Hematopoietic multipotent progenitor cell treated with erythropoietin and hydrocortisone succinate and interleukin-3 and kit ligand, for 4 days (in vitro differentiated cells): ENCODE measurements at places on chromosomes 6 and 20.

- no peak for DNase-seq
Measured at GRCh38 chr6:138307816-138308730, 69.6 kb upstream of the SMIM28 start.

GRCh38 chr20:24763386-24764026 is 185.6 kb upstream of the CST7 start:
- no peak for DNase-seq

DNA sequence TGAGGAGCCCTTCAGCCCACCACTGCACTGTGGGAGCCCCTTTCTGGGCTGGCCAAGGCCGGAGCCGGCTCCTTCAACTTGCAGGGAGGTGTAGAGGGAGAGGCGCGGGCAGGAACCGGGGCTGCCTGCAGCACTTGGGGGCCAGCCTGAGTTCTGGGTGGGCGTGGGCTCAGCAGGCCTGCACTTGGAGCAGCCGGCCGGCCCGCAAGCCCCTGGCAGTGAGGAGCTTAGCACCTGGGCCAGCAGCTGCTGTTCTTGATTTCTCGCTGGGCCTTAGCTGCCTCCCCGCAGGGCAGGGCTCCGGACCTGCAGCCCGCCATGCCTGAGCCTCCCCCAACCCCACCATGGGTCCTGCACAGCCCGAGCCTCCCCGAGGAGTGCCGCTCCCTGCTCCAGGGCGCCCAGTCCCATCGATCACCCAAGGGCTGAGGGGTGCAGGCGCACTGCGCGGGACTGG is 101.7 kb upstream of the ADGRB3 start:
- no peak for DNase-seq

DNA sequence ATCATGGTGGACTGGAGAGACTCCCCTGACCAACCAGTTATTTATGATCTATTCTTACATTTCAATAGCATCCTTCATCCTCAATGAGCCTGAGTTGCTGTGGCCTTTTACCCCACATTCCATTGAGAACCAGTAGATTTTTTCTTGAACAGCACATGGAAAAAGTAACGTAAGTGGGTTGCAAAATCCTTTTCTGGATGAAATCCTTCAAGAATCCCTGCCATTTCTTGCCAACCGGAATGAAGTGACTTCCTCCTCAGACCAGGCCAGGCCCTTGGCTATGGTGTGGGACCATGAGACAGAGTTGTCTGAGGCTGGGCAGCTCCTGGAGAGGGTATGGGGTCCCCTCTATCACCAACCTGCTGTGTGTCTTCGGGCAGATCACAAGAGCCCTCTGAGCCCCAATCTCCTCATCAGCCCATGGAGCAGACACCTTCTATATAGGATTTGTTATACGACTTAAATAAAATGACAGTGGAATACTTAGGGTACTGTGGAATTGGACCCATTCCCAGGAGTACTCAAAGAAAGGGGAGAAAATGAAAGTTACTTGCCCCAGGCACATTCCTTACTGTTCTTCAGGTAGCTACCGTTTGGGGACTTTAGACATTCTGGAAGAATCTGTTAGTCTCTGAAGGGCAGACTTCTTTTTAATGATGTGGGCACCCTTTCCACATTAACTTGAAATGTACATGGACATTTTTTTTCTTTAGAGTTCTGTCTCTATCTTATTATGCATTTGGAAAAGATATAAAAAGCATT is 10.9 kb downstream of the EYA2 start:
- DNase-seq, result no peak

GRCh38 chr6:7204726-7205125 is 97.0 kb downstream of the RREB1 start:
- no peak for DNase-seq

- no peak for DNase-seq
Measured at GRCh38 chr6:151024597-151024996, 159.1 kb downstream of the MTHFD1L start.

DNA sequence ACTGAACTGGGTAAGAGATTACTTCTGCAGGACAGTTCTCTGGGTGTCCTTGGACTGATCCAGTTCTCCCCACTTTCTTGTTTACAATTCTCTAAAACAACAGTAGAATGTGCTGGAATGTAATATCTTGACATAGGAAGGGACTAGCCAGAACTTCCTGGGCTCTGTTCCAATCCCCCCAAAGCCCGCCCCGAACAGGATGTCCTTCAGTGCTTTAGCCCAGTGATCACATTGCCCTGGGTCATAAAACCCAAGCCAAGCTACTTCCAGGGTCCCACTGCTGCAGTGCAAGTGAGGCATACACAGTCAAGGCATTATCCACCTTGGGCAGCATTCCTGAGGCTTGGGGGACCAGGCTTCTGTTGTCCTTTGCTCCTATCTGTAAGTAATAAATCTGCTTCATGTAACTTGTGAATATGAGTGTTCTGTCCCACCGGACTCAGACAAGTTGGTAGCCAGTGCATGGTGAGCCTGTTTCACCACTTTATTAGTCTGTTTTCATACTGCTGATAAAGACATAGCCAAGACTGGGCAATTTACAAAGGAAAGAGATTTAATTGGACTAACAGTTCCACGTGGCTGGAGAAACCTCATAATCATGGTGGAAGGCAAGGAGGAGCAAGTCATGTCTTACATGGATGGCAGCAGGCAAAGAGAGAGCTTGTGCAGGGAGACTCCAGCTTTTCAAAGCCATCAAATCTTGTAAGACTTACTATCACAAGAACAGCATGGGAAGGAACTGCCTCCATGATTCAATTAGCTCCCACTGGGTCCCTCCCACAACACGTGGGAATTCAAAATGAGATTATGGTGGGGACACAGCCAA is 23.5 kb downstream of the FITM2 start:
- DNase-seq, result no peak

DNA sequence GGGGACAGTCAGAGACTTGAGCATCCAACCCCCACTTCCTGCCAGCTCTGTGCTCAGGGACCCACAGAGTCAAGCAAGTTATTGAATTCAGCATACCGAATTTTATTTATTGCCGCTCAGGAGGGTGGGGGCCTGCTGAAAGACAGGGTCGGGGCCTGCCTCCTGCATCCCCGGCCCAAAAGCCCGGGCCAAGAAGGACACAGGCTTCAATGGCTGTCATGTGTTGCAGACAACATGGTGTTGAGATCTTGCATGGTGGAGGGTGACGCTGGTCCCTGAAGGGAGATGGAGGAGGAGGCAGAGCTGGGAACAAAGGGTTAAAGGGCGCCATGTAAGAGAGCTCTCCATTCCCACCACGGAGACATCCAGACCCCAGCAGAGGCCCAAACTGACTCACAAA is 698 bp downstream of the SFTA2 start:
- DNase-seq, result no peak

DNA sequence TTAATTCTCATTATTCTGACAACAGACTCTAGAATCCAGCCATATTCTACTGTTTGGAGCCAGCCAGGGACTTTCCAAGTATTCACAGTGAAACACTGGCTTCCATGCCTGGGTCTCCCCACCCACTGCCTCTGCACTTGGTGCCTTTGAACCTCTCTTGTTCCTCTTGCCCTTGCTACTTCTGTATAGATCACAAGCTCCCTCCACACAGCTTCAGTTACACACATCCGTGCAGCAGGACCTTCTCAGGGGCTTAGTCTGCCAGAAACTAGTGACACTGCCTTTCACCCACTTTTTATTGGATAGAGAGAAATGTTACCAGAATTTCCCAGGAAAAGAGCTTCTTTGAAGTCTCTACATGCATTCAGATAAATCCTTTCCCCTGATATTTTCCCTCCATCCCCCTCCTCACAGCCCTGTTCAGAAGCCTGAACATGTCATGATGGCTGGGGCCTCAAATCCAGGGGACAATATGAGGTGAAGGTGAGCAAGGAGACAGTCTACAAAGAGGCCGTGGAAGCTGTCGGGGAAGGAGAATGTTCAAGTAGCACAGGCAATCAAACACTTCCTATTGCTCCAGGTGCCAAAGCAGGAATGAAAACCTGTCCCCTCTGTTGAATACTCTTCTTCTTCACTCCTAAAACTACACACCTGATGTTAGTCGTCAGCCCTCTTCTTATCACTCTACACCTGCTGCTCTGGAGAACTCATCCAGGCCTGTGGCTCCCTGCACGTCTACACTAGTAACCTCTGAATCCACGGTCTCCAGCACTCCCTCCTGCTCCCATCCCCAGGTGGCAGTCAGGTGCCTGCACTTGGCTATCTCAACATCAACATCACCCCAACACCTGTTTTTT is 20.2 kb upstream of the HLA-DOA start:
- DNase-seq, result peak; percentile 89

DNA sequence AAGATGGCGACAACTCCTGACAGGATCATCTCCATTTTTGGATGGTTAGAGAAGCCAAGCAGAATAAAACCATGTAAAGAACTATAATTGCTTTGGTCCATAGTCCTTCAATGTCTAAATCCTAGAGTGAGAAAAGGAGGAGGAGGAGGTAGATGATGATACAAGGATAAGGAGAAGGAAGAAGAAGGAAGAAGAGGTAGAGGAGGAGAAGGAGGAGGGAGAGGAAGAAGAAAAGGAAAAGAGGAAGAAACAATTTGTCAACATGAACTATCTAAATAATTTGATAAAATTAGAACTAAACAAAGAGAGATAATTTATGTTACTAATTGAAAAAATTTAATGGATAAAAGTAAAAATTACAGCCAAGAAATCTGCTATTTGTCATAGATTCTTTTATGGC is at the start of gene OR2W1:
TSS of gene OR2W1 (minus strand) at position 101 of the 400 bp plus-strand sequence. CDS start at position 101, 0 bp downstream.
- DNase-seq, result no peak

GRCh38 chr6:127277878-127278843 is 11.5 kb downstream of the RNF146 start:
- DNase-seq, result no peak

- no peak for DNase-seq
Measured at GRCh38 chr6:142118925-142119324, 13.8 kb upstream of the GJE1 start.

DNA sequence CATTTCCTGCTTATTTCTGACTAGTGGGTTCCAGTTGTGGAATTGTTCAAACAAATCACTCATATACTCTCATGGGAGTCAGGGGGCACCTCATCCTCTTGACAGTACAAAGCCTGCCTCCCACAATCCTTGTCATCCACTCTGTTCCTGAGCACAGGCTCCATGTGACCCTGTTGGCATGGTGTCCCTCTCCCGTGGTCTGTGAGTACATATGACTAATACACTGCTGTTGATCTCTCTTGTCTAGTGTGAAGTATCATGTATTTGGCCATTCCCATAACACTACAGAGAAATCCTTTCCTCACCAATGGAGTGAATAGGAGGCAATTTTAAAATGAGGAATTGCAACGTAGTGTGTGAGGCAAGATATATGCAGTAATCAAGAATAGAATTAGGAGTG is 185.3 kb downstream of the OGFRL1 start:
- DNase-seq, result no peak

DNA sequence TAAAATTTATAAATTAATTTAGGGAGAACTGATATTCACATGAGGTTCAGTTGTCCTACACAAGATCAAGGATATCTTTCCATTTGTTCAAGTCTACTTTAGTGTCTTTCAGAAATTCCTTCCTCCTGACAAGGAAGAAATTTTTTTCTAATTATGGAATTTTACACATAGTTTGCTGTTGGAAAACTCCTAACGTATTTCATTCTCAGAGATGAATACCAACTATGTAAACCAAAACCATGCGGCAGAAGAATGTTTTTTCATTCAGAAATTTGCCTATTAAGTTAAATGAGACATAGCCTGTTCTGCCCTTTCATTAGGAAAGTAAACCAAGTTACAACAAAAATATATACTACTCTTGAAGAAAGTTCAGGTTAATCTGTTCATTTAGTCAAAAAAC is 111.2 kb upstream of the PRDM1 start:
- no peak for DNase-seq

DNA sequence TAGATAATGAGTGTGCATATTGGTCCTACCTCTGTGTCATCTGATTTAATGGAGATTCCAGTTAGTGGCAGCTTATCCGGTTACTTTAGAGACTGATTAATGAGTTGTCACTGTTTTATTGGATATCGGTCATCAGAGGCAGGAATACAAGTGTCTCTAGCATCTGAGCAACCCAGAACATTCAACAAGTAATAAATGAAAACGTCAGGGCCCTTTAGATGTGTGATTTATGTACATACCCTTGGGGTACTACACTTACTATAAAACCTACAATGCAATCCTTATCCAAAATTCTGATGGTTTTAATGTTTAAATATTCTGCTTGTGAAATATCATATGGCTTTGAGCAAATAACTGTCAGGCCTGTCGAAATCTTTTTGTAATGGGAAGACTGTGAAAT is 1117.9 kb upstream of the FLRT3 start:
- DNase-seq, result no peak

DNA sequence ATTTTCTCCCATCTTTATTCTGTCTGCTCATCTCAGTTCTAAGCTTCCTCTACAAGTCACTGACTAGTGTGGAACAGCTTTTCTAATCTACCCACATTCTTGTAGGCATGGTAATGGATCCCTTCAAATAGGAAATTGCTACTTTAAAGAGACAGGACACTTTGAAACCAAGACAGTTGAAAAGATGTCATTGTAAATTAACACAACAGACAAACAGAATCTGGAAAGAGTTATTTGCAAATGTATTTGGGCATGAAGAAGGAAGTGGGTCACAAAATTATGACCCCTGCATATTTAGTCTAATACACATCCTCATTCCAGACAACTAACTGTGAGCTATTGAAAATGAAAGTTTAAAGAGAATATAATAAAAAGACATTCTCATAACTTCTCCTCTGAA is 298.2 kb upstream of the MARCKS start:
- no peak for DNase-seq

DNA sequence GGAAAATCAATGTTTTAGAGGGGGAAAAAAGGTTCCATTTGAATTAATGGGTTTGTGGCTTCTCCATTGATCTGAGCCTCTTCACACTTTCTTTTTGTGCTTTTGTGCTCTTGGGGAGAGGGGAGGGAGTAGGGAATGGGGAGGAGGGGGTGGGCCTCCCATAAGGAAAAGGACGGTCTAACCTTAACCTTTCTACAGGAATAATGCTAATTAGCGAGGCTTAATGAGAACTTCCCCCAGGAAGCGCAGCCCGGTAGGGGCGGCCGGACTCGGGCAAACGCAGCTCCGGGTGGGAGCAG is 103.0 kb downstream of the NOL4L start:
- DNase-seq, result no peak

DNA sequence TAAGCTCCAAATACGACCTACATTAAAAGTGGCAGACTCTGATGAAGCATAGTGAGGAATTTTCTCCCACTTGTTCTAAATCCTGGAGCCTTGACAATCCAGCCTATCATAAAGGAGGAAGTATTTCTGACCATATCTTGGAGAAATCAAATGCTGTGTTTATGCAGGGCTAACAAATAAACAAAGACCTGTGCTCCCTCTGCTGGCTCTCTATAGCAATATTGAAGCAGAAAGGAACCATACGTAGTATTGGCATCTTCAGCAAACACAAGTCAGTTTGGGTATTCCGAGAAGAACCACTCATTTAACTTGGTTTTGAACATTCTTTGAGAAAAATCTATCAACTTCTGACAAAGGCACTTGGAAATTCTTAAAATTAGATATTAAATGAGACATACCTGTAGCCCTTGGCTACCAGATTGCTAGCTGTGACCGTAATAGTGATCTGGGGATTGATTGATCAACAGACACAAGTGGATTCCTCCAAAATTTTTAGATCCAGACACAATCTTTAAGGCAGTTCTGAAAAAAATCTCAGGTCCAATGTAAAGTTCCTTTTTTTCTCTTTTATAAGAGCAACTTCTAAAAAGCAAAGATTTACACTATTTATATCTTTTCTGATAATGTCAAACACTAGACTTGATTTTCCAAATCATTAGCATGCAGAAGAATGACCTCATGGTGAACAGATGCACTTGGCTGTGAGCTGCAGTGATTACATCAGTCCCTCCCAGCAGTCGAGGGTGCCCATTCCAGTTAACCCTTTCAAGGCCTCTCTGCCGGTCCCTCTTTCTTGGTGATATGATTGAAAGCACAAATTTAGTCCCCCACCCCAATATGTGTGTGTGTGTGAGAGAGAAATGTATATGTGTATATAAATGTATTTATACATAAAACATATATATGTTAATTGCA is 40.2 kb downstream of the INSM1 start:
- peak; percentile 17 for DNase-seq
